ENCODE measurements at places on chromosomes 11 and 22.

- no peak for DNase-seq
Observed at GRCh38 chr11:1201395-1202153, 21.3 kb upstream of the MUC5B start.

DNA sequence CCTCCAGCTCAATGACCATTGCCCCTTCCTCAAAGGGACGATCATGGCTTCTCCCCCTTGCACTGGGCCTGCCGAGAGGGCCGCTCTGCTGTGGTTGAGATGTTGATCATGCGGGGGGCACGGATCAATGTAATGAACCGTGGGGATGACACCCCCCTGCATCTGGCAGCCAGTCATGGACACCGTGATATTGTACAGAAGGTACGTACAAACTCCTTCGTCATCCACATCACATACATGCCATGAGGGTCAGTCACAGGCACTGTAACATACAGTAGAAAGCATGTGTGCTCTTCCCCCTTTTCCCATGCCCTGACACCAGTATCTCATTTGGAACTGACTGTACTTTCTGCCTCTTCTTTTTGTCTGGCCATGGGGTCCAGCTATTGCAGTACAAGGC lies 4.0 kb downstream of the TAF10 start:
- no peak for DNase-seq

GRCh38 chr11:34599406-34599945 lies 21.4 kb upstream of the EHF start:
- DNase-seq = no peak

DNA sequence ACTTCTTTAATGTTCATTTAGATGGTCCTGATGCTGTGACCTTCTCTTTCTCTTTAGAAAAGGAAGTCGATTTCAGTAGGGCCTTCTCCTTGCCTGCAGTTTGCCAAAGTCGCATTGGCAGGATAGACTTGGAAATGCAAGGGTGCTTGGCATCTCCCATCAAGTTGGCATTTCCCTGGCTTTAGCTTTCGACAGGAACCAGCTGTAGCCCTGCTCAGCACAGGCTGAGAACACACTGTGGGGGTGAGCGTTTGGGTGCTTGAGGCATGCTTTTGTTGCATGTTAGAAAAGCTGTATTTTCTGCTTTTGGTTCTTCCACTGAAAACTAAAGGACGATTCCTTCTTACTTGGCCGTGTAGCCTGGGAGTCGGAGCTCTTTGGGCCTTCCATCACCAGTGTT lies 37.7 kb downstream of the LDLRAD3 start:
- no peak for DNase-seq

GRCh38 chr11:123265951-123266350 lies 70.9 kb upstream of the CLMP start:
- no peak for DNase-seq

- no peak for DNase-seq
Observed at GRCh38 chr11:130237282-130238006, 77.3 kb downstream of the ZBTB44 start.

- no peak for DNase-seq
Observed at GRCh38 chr11:2715716-2716350, 16.0 kb upstream of the KCNQ1OT1 start.

GRCh38 chr11:46570790-46571398 lies 22.9 kb downstream of the AMBRA1 start:
- no peak for DNase-seq

DNA sequence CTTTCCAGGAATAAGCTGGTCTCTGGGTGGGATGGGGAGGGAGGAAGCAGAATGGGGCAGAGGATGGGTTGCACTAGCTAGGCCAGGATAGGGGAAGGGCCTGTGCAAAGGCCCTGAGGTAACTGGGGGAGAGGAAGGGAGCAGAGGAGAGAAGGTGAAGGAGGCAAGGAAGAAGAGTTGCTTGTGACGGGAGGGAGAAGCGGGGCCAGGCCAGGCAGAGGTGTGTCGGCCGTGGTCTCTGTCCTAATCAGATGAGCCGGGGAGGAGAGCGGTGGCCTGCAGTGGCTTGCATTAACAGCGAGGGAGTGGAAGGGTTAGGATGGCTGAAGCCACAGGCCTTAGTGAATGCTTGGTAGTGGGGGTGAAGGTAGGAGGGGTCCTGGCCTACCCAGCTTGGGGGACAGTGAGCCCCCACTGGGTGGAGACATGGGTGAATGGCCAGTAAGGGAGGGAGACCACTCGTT lies 6.0 kb upstream of the DERL3 start:
- DNase-seq = no peak

- no peak for DNase-seq
Observed at GRCh38 chr11:100562128-100562527, 125.0 kb upstream of the ARHGAP42 start.

DNA sequence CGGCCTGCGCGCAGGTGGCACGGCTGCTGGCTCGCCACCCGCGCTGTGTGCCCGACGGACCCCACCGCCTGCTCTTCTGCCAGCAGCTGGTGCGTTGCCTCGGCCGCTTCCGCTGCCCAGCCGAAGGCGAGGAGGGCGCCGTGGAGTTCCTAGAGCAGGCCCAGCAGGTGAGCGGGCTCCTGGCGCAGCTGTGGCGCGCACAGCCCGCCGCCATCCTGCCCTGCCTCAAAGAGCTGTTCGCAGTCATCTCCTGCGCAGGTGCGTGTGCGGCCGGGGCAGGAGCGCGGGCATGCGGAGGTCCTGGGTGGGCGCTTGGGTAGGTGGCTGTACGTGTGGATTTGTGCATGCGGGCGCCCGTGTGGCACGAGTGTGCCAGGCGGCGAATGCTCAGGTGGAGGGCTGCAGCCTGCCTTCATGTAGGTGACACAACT lies 8.0 kb downstream of the USP35 start:
- DNase-seq = no peak

- no peak for DNase-seq
Observed at GRCh38 chr11:61488651-61489291, 19.8 kb upstream of the LRRC10B start.

DNA sequence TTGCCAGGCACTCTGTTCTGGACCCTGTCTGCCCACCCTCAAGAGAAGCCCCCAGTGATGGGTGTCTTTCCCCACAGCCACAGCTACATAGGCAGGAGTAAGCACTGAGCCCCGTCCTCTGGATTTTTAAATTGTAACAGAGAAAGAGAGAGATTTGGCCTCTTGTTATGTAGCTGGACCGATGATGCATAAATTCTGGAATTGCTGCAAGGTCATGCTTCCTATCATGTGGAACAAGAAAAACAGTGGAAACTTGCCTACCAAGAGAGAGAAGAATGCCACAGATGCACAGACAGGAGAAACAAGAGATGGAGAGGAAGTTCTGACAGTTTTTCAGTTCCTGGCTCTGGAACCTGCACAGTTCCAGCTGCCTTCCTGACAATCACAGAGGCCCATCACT lies 150.2 kb downstream of the ETS1 start:
- DNase-seq = no peak

DNA sequence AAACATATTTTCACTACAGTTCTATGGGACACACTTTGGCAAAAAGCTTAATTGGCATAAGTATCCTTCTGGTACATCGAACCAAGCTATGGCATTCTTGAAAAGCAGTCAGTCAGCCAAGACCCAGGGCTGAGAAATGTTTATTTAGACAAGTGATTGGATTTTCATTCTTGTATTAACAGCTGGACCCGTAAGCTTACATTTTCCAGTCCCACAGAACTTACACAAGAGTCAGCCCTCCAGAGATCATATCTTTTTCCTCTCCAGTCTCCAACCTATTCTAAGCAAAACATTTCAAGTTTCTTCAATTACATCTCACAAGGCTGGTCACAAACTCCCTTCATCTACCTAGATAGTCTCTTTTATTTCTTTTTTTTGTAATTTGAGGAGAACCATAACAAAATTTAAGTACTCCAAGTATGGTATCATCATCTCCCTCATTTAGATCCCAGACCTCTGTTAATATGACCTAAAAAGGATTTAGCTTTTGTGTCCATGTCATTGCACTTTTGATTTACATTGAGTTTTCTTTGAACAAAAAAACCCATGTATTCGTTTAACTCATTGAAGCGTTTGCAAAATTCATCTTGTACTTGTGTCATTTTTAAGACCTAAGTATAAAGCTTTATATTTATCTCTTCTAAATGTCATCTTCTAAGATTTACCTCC lies 67.9 kb upstream of the GRK3 start:
- DNase-seq = no peak

- no peak for DNase-seq
Observed at GRCh38 chr11:93921695-93922468, 71.5 kb upstream of the VSTM5 start.
